ENCODE measurements at places on chromosomes 12 and 14.

DNA sequence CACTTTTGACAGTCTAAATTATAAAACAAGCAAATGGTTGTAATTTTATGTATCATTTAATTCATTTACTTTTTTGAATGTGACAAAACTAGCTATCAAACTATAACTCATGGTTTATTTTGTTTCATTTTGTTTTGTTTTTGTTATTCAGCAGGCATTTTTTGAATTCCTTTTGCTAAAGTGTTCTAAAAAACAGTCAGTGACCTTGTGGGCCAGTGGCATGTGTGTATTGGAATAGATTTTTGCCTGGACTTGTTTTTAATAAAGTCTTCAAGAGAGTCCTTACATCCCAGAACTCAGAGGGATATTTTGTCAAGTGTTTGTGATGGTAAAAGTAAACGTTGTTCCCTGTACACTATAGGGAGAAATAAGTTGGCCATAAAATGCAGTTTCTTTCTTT lies 369.7 kb upstream of the SYT1 start:
- DNase-seq = no peak

DNA sequence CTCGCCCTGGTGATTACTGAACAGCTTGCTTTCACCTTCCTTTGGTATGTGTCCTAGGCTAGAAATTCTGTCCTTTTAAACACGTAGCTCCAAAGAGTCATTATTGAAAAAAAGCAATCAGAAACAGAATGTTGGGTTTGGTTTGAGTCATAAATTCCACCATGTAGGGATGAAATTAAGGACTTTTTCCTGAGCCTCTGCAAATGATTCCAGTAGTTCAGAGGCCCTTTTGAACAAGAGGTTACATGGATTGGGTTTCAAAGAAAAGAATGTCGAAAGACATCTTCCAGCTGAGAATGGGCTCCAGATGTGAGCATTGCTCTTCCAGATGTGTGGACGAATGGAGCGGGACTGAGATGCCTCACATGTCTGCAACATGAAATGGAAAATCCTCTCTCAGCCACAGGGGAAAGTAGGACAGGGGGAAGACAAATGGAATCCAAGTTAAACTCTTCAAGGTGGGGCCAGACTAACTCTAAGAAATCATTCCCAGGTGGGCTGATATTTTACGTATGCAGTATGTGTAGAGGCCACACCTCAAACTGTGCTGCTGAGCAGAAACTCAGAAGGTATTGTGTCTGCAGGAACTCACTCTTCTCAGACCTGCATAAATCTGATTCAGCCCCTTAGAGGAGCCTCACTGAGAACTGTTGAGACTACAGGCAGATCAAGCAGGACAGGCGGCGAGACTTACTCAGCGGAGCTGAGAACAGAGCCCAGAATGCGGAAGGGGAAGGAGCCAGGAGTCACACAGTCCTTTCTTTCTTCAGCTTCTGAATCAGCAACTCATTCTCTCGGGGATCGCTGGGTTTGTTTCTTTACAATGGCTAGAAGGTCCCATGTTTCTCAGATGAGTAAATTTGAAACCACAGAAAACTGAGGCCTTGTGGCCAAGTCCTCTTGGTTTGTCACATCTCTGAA lies 23.3 kb upstream of the EMP1 start:
- no peak for DNase-seq

DNA sequence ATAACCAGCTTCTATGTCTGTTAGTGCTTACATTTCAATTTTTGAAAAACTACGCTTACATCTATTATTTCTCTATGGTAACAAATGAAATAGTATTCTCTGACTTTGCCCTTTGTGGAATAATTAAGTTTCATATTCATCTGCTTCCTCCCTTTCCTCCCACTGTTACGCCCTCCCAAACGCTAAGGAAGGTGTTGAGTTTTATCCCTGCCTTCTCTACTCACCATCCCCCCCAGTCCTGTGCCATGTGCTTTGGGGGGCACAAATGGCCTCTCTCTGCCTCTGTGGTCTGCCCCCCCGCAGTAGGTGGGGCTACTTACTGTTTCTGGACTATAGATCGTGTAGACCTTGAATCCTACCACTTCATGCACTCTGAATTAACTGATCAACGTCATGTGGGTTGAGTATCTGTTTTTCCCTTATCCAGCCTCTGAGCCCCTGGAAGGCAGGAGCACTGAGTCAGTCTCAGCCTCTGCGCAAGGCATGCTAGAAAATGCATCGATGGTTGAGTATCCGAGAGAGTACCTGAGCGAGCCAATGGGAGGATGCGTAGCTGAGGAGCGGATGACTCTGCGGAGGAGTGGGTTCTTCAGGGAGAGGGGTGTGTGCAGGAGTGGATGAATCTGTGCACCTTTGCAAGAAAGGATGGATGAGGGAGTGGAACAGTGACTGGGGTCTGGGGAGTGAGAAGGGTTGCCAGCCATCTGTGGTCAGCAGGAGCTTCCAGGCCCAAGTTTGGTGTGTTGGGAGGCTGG lies 114.5 kb upstream of the RTL1 start:
- DNase-seq = no peak

DNA sequence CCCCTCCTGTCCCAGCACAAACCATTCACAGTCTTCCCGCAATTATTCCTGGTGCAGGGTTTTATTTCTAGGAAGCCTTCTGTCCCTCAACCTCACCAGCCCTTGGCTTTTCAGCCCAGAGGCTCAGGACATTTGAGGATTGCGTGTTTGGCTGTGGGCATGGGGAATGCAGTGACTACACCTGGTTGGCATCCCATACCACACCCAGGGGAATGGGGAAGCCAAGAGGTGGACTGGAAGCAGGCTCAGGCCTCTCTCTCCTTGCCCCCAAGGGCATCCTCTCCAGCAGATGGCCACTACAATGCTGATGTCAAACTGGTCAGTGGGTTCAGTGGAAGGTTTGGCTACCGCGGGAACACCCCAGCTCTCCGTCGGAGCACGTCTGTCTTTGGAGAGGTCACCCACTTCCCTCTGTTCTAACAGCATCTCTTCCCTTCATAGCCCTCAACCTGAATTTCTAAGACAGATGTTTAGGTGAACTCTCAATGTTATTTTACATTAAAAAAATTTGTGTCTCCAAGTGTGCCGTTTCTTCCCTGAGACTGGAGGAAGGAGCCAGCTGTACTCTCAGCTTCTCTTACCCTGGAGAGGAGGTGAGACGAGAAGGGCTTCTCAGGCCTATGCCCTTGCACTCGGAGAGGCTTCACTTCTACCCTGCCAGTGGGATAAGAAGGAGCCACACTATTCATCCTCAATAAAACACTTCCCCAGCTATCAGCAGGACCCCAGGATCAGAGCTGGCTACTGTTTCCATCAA lies 35.5 kb downstream of the DCAF4 start:
- DNase-seq = no peak

DNA sequence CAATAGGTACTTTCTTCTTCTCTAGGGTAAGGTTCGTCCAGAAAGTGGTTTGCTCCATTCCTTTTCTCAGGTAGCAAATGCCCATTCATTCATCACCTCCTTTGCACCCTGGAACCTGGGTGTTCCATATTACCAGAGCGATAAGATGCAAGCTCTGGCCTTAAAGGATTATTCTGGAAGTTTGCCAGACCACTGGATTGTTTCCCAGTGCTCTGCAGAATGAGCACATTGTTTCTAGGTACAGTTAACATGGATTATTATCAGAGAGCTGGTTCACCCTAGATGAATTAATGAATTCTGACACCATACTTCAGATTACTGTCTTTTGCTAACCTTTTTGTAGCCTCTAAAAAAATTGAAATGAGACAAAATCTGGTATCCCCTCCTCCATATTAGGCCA lies 170.9 kb upstream of the BMP4 start:
- no peak for DNase-seq

DNA sequence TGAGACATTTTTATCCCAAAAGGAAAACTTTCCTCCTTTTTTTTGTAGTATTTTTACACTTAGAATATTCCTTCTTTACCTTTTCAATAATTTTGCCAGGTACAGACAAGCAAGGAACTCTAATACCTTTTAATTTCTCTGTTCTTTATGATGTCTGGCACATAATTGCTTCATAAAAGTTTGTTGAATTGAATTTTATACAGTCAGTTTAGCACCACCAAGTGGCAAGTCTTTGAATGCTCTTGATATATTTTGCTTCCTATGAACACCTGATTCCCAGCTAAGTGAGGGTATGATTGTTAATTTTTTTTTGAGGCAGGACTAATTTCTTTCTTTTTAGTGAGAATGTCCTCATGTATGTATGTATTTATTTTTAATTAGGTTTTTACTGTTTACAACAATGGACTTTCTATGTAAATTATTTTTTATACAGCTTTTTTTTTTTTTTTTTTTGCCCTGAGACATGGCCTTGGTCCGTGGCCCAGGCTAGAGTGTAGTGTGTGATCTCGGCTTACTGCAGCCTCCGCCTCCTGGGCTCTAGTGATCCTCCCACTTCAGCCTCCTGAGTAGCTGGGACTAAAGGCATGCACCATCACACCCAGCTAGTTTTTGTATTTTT lies 6.9 kb downstream of the TBC1D15 start:
- DNase-seq = no peak

GRCh38 chr12:76176940-76177339 lies 92.5 kb upstream of the NAP1L1 start:
- no peak for DNase-seq

DNA sequence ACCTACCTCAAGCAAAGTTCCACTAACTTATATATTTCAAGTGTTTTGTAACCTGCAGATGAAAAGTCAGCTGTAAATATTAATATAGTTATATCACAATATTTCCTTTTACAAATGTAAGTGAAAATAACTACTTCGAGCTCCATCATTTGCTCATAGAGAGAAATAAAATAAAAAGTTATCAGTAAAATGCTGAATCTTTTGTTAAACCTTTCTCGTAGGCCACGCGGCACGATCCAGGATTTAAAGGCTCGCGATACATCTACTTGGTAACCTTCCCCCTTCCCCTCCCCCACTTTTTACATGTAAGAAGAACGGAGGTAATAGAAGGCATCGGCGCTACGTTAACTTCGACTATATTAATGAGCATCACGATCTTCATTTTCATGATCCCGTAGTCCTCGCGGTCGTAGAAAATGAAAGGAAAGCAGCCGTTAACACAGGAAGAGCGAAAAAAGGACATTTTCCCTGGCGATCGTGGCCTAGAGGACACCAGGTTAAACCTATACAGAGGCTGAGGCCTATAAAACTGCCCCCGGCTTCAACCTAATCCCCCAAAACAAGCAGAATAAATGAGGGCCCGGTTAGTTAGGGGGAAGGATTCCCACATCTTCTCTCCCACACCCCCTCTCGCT lies 508 bp downstream of the HNRNPC start:
- DNase-seq = no peak

DNA sequence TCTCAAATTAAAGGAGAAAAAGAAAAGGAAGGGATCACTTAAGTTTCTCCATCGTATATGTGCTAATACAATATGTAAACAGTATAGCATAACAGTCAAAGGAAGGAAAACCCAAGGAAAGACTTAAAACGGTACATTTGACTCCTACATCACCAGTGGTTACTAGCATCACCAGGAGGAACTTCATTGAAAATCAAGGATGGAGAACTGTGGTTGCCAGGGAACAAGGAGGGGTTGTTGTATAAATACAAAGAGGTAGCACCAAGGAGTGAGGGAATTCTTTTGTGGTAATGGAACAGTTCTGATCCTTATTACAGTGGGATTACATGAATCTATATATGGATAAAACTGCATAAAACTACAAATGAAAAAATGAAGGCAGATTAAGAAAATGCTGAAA lies 1.6 kb downstream of the ZFYVE26 start:
- no peak for DNase-seq

GRCh38 chr12:53476769-53477209 lies 22.5 kb downstream of the MAP3K12 start:
- no peak for DNase-seq

DNA sequence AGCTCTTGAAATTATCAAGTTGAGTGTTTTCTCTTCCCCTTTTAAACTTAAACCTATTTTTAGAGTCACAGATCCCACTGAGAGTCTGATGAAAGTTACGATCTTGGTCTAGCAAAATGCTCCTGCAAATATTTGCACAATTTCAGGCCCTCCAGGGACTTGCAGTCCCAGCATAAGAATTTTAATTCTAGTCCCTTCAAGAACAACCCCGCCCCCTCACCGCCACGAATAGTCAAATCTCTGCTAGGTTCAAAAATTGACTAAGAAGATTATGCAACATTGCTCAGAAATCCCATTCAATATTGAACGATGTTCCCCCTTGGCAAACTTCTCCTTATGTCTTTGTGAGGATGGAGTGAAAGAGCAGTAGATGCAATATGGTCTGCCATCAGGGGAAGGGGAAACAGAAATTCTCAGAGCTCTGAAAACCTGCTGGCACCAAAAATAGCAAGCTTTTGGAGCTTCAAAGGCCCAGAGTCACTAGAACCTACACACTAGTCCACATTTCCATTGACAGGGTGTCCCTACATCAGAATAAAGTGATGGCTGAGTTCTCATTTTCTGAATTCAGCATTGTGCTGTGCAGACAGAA lies 127.5 kb upstream of the CCDC175 start:
- no peak for DNase-seq

DNA sequence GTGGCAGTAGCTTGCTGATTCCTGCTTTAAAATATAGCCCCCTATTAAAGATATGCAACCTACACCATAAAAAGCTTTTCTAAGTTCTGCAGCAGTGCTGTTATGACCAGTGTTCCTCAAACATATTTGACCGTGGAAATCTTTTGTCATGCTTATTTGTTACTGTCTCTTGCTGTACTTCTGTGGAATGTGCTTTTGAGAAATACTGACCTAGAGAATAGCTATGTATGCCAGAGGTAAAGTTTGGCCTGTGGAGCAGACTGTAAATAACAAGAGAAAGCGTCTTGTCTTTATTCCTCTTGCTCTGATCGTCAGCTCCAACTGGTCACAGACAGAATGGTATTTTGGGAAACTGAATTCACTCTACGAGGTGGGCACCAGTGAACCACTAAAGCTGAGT lies 239.0 kb downstream of the FBXL14 start:
- DNase-seq = no peak

All from SIG-M5 (cell line).